Stimulated activated CD8-positive, alpha-beta memory T cell treated with anti-CD3 and anti-CD28 coated beads, Interleukin-4, amount 100 ng/mL, for 4 hours (primary cell): ENCODE measurements at places on chromosomes 16 and 17.

DNA sequence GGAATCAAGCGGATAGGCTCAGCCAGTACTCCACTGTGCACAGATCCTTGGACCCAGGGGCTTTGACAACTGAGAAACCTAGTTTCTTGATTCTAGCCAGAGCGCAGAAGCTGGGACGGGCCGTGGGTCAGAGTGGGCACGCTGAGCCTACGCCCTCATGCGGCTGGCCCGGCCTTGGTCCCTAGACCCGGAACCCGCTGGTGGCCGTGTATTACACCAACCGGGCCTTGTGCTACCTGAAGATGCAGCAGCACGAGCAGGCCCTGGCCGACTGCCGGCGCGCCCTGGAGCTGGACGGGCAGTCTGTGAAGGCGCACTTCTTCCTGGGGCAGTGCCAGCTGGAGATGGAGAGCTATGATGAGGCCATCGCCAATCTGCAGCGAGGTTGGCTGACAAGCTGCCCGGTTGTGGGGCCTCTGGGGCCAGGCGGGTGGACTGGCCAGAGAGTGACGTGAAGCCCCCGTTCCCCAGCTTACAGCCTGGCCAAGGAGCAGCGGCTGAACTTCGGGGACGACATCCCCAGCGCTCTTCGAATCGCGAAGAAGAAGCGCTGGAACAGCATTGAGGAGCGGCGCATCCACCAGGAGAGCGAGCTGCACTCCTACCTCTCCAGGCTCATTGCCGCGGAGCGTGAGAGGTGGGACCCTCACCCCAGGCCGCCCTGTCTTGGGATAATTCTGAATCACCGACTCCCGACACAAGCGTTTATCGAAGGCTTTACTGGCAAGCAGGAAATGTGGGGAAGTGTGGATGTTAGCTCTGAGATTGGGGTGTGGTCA, 946 bp downstream of the STUB1 start:
- DNase-seq: no peak

DNA sequence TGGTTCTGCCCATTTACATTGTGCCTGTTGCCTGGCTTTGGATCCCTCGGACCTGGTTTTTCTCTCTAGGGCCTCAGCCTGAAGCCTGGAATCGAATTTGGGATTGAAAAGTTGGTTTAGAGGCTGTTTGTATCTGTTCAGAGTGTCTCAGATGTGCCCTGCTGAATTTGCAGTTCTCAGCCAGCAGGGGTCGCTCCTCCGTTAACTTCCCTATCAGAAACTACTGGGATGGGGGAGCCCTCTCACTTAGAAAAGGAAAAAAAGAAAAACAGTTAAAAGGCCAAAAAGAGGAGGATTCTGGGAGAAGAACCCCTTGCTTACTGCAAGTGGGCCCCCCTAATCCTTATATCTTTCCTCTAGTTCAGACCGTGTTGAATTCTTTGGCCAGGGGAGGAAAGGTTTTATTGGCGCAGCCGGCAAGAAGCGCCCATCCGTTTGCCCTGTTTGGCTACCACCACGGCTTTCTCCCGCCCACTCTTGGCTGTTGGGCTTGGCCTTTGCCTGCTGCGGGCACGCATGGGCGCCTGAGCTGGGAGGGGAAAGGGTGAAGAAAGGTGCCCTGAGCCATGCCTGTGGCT, 8.7 kb downstream of the FZD2 start:
- no peak for DNase-seq

DNA sequence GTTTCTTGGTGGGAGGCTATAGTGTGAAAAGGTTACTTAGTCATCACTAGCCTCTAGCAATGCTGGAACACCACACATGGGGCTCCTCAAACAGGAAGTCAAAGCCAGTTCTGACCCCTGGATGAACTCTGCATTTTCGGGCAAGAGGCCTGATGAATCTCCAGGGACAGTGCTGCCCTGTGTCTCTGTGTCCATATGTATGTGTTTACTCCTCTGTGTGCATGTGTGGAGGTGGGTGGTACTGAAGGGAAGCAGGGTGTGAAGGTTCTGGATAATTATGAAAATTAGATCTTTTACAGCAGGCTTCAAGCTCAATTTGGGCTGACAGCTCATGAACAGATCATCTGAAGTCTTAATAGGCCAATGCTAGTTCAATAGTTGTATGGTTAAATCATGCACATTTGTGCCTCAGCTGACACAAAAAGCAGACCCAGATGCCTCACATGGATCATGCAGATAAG, 133.6 kb downstream of the SNX11 start:
- DNase-seq: no peak

DNA sequence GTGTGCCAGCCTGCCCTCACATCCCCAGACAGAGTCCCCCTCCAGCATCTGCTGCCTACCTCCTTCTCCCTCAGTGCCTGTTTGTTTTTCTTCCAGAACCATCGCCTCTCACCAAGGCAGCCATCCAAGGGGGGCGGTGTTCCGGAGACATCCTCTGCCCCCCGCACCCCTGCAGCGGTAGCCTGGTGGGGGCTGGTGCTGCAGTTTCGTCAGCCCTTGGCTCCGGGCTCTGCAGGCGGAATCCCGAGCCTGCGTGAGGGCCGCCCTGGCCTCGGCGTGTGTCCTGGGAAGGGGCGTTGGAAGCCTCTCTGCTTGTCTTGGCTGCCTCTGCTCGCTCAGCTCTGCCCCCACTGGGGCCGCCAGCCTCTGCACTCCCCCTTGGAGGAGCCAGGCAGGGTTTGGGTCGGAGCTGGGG, 126.0 kb upstream of the CIBAR2 start:
- DNase-seq: no peak

GRCh38 chr16:3496386-3496785, 1.1 kb upstream of the C16orf90 start:
- no peak for DNase-seq

DNA sequence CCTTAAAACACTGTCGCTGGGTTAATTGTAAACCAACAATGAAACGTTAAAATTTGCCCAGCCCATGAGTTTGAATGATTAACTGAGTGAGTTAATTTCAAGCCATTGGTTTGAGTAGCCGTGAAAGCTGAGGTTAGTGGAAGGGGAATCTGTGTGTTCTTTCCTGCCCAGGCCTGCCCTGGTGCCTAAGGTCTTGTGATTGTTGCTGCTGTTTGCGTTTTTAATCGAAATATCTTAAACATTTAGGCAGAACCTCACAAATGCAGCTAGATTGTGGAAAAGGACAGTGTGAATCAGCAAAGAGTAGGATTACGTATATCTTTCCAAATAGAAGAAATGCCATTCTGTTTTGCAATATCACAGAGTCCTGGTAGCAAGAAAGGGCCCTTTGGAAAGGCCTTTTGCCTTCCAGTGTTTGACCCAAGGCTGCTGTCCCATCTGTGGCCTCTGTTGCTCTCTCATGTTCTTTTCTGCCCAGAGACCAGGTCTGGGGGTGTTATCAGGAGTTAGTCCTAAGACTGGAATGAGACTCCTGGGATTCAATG, 113.8 kb downstream of the MSI2 start:
- no peak for DNase-seq

GRCh38 chr17:74972107-74972972, at the start of gene HID1:
Gene HID1 (minus strand): TSS chr17:74972759. CDS start chr17:74972656, 103 bp downstream.
- peak; percentile 65 for DNase-seq

GRCh38 chr17:75047398-75048098, 523 bp downstream of the KCTD2 start:
- DNase-seq: no peak

DNA sequence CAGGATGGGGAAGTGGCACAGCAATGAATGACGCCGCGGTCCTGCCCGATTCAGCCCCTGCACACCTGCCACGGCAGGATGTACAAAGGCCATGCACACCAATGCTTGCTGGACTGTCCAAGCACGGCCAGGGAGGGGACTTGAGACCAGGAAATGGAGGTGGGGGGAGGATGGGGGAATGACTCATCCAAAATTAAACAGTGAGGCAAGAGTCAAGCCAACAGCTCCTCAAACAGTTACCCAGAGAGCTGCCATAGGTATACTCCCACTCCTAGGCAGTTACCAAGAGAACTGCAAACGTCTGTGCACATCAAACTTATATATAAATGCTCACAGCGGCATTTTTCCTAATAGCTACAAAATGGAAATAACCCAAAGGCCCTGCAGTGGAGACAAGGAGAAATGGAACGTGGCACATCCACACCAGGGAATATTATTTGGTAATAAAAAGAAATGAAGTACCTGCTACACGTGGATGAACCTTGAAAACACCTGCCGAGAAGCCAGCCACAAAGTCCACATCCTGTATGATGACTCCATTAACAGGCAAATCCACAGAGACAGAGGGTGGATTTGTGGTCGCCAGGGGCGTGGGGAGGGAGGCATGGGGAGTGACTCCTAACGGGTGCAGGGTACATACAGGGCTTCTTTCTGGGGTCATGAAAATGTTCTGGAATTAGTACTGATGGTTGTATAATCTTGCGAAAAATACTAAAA, 54.1 kb downstream of the VAC14 start:
- no peak for DNase-seq

DNA sequence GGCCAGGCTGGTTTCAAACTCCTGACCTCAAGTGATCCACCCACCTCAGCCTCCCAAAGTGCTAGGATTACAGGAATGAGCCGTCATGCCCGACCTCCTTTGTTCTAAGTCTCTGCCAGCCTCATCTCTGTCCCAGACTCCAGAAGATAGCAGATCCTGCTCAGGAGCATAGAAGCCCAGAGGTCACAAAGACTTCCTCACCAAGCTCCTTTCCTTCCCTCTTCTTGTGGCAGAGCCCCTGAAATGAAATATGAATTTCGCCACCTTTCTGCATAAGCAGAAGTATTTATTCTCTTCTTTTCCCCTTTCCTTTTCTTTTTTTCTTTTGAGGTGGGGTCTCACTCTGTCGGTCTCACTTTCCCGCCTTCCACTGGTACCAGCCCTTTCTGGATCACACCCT, 11.5 kb upstream of the PIPOX start:
- DNase-seq: no peak

- no peak for DNase-seq
Measured at GRCh38 chr17:75231741-75232464, 26.4 kb downstream of the NUP85 start.

DNA sequence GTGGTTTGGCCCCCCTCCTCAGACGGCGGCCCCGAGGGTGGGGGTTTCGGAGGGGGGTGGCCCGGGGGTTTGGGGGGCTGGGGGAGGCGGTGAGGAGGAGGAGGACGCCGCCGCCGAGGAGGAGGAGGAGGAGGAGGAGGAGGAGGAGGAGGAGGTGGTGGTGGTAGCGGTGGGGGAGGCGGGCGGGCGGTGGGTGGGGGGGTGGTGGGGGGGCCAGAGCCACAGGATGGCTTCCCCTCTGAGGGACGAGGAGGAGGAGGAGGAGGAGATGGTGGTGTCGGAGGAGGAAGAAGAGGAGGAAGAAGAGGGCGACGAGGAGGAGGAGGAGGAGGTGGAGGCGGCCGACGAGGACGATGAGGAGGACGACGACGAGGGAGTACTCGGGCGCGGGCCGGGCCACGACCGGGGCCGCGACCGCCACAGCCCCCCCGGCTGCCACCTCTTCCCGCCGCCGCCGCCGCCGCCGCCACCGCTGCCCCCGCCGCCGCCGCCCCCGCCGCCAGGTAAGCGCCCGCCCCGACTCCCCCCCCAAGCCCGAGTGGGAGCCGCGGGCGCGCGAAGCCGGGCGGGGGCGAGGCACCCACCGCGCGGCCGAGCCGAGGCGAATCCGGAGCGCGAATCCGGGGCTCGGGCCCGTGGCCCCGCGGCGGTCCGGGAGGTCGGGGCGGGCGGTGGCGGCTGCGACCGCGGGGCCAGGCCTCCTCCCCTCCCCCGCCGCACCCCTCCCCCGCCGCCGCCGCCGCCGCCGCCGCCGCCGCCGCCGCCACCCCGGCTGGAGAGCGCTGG, 3.8 kb upstream of the CHD3 start:
- peak; percentile 32 for DNase-seq

DNA sequence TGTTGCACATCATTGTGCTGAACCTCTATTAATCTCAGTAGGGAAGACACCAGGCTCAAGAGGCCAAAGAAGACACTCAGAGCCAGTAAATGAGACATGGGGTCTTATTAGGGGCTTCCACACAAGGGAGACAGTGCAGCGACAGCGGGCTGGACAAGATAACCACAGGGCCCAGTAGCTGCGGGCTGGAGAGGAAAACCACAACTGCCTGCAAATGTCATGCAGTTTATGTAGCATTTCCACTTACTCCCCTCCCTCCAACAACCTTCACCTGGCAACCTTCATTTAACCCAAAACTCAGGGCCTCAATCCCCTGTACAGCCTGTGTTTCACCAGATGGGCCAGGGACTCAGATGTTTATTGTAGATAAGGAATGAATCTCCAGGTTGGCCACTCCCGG, 185.6 kb downstream of the UTP18 start:
- no peak for DNase-seq

- DNase-seq: no peak
Measured at GRCh38 chr17:56838687-56839086, 4.7 kb downstream of the DGKE start.

DNA sequence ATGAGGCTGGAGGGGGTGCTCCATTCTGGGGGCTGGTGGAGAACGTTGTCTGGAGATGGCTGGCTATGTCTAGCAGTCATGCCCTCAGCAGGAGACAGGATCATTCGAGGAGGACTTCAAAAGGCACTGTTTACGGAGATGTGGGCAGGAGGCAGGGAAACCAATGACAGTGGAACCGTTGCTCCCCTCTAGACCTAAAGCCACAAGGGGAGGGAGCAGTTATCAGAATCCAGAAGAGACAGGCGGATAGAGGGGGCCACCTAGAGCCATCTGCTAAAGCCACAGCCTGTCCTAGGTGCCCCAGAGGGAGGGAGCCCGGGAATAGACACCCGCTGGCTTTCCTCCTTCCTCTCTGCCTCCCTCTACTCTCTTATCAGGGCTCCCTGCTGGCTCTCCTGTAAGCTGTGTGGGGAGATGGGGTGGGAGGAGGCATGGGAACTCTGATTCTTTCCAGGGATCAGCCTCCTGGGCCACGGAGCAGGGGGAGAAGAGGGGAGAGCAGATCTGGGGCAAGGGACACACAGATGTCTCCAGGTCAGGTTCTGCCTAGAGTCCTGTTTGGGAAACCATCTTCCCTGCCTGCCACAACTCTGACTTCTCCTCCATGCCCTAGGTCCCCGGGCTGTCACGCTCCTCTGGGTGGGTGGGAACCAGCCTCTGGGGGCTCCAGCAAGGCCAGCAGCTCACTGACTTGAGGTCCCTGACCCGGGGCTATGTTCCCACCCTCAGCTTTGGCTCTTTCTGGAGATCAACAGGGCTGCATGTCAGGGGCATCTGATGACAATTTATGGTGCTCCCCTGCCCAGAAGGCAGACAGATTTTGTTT, 42.3 kb downstream of the IRX3 start:
- no peak for DNase-seq

GRCh38 chr16:14366447-14366846, 263.6 kb downstream of the PARN start:
- no peak for DNase-seq

- DNase-seq: no peak
Measured at GRCh38 chr16:50093607-50094539, 28.1 kb downstream of the HEATR3 start.

DNA sequence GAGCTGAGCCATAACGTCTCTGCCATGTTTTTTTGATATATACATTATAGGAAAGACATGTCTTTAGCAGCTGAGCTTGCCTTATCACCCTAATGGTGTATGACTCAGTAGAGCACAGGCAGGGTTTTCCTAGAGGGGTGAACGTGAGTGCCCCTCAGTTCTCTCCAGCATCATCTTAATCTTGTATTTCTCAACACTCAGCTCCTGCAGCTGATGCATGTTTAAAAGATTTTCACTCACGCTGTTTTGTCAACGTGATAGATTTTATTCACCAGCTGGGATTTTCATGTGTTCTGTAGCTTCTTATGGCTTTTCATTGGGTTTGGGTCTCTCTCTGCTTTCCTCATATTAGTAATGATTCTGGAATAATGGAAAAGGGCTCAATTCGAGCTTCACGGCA, 186.0 kb upstream of the PMFBP1 start:
- DNase-seq: no peak

GRCh38 chr17:72840019-72840418, 252.5 kb downstream of the SLC39A11 start:
- DNase-seq: no peak

GRCh38 chr17:75308732-75309629, 19.7 kb upstream of the SLC25A19 start:
- no peak for DNase-seq
